ENCODE measurements at places on chromosomes 7 and 10. TPM values are rescaled to one million over a fixed set of nuclear protein-coding genes. Genes with fewer than 3 reads are reported as not detected.

GRCh38 chr10:68184546-68184945, 47.4 kb downstream of the ATOH7 start:
- DNase-seq = peak; percentile 87

DNA sequence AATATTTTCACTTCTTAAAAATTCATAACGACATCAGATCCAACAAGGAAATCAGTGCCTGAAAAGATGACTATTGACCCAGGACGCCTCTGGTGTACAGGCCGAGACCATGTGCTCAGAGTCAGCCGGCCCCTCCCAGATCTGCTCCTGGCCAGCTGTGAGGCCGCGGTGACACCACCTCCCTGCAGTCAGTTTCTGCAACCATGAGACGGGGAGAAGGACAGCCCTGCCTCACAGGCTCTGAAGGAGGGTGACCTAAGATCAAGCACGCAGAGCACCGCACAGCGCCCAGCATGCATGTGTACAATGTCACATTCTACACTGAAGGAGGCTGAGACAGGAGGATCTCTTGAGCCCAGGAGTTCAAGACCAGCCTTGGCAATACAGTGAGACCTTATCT, 2.6 kb upstream of the GPER1 start:
- DNase-seq = no peak

GRCh38 chr10:43122096-43122495, 16.1 kb upstream of the CSGALNACT2 start:
- no peak for DNase-seq

DNA sequence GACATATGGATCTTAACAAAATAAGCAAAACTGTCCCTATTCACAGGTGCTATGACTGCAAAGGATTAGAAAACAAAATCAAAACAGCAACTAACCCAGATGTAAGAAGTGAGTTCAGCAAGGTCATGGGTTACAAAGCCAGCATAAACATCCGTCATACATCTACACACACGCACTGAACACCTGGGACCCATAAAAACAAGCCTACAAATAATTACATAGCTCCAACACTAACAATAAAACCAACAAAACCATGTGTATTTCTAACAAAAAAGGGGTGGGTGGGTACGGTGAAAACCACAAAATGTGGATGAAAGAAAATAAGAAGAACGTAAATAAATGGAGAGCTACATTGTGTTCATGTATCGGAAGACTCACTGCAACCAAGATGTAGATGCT, 256.8 kb downstream of the ELFN1 start:
- no peak for DNase-seq

GRCh38 chr10:104281694-104282093, 12.7 kb downstream of the GSTO2 start:
- no peak for DNase-seq

DNA sequence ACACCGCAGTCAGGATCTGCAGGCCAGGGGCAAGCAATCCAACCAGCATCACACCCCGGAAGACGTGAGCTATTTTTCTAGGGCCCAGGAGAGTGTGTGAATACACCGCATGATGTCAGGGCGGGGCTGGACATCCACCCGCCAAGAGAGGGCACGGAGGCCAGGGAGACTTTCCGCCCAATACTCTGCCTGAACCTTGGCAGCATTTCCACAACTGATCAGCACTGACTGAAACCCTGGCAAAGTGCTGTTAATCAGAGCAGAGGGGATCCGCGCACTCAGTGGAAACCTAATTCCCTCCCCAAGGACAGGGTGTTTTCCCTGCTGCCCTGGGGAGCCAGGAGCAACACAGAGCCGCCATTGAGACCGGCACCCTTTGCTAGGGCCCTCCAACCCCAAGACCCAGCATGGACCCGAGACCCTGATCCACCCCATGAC, 8.2 kb downstream of the MAD1L1 start:
- DNase-seq = no peak

- DNase-seq = no peak
Measured at GRCh38 chr10:11713186-11713743, 28.9 kb upstream of the ECHDC3 start.

DNA sequence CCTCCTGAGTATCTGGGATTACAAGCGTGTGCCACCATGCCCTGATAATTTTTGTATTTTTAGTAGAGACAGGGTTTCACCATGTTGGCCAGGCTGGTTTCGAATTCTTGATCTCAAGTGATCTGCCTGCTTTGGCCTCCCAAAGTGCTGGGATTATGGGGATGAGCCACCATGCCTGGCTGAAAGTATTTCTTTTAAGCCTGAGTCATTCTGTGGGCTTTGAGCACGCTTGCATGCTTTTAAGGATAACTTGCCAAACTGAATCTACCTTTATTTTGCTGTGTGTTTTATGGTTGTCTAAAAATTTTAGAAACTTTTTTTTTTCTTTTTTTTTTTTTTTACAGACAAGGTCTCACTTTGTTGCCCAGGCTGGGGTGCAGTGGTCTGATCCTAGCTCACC, 33.2 kb downstream of the CNNM2 start:
- DNase-seq = no peak

DNA sequence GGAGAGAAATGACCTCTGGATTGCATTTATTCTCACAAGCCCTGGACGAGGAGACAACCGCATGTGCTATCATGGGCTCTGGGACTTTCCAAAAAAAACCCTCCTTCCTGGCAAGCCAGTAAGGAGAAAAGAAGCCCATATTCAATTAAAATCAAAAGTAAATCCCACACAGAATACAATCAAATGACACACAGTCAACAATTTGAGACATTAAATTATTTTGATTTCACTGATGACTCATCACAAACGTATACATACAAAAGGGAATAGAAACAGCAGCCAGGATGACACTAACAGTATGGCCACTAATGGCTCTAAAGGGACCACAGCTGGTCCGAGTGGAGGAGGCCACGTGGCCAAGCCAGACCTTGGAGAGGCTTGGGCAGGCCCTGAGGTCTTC, 24.9 kb downstream of the LRRC20 start:
- DNase-seq = no peak

The ADARB2 gene
- 0.19 TPM for total RNA-seq

The OR2A42 gene
- total RNA-seq = not detected

DNA sequence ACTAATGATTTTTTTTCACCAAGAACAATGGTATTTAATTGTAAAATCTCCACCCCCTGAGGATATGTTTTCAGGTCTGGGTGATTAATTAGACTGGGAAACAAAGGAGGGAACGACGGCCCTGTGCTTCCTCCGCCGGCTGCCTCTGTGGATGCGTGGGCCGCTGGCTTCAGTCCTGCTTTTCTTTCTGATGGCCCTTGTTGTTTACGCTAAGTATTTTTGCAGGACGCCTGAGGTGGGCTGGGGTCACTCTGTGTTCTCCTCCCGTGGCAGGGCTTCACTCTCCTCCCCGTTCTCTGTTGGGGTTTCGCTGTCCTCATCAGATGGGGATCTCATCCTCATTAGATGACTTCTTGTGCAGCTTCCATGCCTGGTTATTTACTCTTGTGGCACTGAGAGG, 5.2 kb upstream of the ACBD5 start:
- no peak for DNase-seq

The CFAP70 gene
- total RNA-seq = 1.0 TPM

GRCh38 chr7:126700807-126701604, 551.7 kb downstream of the GRM8 start:
- peak; percentile 91 for DNase-seq

GRCh38 chr10:1635340-1635739, 102.0 kb downstream of the ADARB2 start:
- DNase-seq = no peak

GRCh38 chr7:70630440-70630817, 501.5 kb upstream of the GALNT17 start:
- no peak for DNase-seq

The PDE1C gene
- 0.10 TPM for total RNA-seq

DNA sequence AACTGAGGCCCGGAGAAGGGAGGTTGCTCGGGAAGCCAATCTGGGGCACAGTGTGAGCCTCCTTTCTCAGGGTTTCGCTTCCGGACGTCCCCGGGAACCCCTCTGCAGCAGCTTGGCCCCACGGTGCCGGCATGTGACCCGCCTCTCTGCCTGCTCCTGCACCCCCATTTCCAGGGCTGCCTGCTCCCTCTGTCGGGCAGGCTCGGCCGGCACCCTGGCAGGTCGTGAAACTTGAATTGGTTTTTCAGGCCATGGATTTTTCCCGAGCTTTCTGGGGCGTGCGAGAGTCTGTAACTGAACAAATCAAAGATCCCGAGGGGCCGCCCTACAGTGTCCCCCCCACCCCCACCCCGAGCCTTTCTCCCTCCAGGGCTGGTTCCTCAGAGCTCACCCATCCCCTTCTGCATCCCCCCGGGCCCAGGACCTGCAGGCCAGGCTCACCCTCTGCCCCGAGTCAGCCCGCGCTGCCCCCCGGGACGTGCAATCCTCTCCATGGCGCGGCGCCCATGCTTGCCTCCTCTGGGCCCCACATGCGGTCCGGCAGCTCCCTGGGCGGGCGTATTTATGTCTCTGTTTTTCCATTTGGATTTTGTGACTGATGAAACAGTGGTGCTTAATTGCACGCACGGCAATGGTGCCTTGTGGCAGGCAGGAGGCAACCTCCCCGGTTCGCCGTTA, 58.1 kb downstream of the UNCX start:
- DNase-seq = no peak

GRCh38 chr10:74135452-74135851, 15.2 kb downstream of the AP3M1 start:
- no peak for DNase-seq

- peak; percentile 75 for DNase-seq
Measured at GRCh38 chr10:27525819-27526218, 21.7 kb downstream of the RAB18 start.

DNA sequence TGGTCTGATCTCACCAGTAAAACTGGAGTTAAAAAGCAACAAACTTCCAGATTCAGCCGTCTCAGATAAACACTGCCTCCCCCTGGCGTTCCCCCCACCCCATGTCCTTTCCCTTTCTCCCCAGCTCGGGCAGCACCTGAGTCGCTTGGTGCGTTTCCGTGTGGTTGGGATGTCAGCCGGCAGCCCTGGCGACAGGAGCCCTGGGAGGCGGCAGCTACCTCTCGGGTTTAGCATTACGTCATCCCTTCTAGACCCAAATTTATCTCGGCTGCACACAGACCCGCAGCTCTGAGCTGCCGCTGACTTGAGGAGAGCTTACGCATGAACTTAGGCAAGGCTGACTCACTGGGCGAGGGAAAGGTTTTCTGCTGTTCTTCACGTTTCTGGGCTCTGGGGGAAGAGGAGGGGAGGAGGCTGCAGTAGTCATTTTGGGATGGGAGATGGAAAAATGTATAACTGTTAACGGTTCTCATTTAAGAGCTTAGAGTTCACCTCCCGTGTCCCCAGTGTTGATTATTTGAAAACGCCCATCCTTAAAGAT, 14.4 kb downstream of the MXI1 start:
- peak; percentile 93 for DNase-seq

DNA sequence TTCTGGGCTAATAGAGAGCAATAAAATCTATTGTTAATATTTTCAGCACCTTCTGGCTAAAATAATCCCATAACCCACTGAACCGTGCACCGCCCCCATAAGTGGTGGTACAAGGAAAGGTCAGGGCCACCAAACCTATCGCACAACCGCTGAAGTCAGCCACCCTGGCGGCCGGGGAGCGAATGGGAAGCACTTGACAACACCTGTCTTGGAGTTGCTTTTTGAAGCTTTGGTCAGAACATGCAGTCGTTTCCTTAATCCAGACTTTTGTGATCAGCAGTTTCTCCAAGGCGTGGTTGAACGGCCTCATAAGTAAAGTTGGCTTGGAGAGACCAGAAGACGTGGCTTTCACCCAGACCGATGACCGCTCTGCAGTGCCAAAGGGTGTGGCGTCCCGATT, 97.4 kb downstream of the DNAJB6 start:
- DNase-seq = no peak

The AZGP1 gene
- total RNA-seq = not detected

- no peak for DNase-seq
Measured at GRCh38 chr7:36415144-36415543, 25.5 kb downstream of the ANLN start.

The BUD23 gene
- 81.0 TPM for total RNA-seq

The FAM149B1 gene
- 15.9 TPM for total RNA-seq

The AOAH gene
- not detected for total RNA-seq

DNA sequence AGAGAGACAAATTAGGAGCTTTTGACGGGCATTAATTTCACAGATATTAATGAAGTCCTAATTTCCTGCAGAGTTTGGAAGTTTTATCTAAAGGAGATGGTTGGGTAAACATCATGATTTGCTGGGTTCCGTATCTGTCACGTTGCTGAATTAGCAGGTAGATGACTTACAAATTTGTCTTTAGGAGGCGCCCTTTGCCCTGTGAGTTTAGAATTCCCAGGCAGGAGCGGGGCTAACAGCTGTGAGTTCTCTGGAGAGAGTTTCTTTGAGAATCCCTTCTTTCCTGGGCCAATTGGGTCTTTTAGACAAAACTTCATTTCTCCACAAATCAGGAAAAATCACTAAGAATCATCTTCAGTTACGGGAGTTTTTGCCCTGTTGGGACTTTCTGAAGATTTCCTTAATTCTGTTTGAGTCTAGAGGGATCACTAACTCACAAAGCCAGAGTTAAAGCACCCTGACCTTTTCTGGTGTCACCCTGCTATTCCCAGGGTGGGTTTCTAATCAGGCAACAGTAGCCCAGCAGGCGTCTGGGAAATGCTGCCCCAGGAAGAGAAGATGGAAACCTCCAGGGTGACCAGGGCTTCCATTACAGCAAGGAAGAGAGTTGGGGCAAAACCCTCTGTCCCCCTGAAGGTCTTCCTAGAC, 63.7 kb downstream of the PRKCQ start:
- peak; percentile 7 for DNase-seq

DNA sequence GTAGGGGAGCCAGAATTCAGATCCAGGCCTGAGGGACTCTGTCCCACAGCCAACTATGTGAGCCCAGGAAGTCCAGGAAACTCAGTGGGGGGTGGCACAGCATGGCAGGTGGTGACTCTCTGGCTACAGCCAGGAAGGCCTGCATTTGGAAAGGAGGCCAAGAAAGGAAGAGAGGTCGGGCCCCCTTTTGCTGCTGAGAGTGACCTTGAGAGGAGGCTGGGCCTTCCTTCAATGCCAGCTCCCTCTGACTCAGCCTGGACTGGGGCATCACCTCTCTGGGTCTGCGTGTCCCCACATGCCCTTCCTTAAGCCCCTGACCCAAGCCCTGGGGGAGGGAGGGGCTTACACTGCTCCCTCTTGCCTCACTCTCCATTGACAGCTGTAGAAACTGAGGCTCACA, 6.4 kb upstream of the MYL10 start:
- DNase-seq = peak; percentile 46

DNA sequence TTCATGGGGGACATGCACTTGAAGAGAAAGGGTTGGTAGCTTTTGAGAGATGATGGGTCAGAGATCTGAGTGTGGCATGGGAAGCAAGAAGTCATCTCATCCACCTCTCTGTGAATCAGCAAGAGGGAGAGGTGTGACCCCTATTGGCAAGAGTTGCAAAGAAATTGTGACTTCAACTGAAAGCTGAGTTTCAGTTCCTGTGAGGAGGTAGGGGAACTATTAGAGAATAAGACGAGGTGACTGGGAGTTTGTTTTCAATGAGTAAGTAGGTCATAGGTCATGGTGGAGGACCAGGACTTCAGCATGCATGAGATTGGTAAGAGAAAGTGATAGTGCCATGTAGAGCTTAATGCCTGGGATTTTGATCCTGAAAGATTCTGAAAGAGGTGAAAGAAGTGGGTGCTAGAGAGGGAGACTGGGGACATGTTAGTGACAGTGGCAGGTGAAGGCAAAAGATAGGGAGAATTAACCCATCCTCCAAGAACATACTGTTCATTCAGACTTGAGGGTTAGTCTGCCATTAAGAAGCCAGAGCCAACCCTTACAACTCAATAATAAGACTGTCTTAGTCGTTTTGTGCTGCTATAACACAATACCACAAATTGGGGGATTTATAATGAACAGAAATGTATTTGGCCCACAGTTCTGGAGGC, 75.5 kb upstream of the CAPZA2 start:
- peak; percentile 68 for DNase-seq

All from myocyte (in vitro differentiated cells).